ENCODE measurements at places on chromosomes 11 and 22. TPM values are rescaled to one million over a fixed set of nuclear protein-coding genes. Genes with fewer than 3 reads are reported as not detected.

- no peak for DNase-seq
Measured at GRCh38 chr11:74669211-74670160, 61.7 kb downstream of the CHRDL2 start.

DNA sequence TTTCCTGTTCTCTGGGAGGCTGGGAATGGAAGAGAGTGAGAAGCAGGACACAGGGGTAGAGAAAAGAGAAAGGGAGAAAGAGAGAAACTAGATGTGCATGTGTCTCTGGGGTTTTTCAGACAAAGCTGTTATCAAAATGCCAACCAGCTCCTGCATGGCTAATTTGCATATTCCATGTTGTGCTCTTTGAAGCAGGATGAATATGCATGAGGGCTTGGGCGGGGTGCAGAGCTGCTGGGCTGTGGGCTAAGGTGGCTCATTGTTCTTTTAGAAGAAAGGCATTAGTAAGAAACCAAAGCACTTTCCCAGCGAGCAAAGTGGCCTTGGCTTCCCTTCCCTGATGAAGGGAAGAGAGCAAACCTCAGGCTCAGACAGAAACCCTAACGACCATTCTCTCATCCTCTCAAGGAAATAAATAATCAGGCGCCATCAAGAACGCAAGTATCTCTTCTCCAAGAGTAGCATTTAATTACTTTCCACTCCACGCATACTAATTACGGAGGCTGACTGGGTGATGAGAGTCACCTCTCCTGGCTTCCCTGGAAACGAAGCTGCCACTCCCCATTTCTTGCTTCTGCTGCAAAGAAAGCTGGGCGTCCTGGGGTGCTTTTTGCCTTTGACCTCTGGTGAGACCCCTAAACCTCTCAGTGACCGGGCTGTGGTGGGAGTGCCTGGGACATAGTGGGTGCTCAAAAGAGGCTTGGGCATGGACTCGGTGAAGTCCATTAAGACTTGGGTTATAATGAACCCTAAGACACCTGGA lies 54.2 kb downstream of the FEZ1 start:
- DNase-seq: no peak

Gene PAMR1
- total RNA-seq: 3.6 TPM

- peak; percentile 67 for DNase-seq
Measured at GRCh38 chr11:69479591-69480271, 1.7 kb upstream of the LINC01488 start.

Gene KRTAP5-8
- total RNA-seq: not detected

Gene TMEM86A
- 3.9 TPM for total RNA-seq

DNA sequence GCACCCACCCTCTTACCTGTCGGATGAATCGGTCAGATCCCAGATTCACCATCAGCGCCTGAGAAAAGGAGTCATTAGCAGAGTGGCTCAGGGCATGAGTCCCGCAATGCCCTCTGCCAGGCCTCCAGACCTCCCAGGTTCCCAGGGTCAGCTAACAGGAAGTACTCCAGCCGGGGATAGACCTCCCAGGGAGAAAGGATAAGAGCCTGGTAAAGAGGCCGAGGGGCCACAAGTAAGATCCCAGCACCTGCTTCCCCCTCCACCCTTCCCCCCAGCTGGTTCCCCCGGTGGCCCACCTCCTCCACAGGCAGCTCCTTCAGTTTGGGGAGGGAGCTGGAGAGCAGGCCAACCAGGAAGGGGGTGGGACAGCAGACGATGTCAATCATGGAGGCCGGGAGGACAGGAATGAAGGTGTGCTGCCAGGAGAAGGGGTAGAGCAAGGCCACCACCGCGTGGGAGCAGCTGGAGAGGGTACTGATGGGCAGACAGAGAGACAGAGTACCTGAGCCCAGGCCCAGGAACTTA lies 16.4 kb downstream of the RPL27A start:
- DNase-seq: no peak

Gene TRPM5
- total RNA-seq: not detected

DNA sequence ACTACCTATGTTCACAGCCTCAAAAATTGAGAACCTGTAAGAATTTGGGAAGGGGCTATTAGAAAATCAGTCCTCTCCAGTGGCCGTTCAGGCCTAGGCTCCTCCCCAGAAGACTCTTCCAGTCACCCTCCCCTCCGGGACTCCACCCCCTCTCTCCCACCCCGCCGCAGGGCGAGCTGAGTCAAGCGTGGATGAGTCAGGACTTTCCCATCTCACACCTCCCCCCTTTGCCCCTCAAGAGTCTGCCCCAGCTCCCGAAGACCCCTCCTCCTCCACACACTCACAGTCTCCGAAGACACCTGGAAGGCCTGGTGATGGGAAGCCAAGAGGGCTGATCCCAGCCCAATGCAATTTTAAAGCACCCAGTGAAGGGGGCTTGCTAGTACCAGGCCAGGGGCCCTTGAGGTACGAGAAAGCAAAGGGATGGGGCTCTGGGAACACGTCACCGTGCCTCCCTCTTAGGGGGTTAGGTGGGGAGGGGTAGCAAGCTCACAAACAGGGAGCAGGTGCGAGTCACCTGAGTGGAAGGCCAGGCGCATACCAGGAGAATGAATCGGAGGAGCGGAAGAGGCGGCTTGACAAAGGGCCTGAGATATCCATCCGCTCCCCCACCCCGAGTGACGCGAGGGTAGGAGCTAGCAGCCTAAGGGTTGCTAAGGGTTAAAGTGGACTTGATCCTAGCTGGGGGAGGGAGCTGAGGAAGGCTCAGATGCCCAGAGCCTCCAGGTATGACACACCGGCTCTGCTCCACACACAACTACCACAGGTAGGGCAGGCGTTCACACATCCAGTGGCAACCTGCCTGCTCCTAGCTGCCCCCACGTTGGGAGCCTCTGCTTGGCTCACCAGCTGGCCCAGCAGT lies 13.6 kb downstream of the BCL9L start:
- peak; percentile 66 for DNase-seq

- no peak for DNase-seq
Measured at GRCh38 chr11:134170919-134171281, 52.9 kb downstream of the NCAPD3 start.

DNA sequence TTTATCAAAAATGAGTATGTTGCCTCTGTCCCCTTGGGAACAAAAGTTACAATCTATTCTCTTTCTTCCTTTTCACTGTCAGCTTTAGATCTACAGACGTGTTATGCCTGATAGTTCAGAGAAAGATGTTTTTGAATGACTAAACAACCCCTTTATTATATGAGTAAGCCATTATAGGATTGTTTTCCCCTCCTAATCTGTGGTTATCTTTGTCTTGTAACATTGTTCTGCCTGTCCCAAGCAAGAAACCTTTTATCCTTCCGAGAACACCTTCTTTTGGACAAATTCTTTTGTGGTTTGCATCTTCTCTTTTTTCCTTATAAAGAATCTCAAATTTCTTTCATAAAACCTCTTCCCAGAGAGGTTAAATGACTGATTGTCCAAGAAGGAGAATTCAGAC lies 208.4 kb downstream of the DDX10 start:
- DNase-seq: no peak

GRCh38 chr11:69822676-69823494 lies 3.7 kb upstream of the FGF3 start:
- DNase-seq: peak; percentile 29

DNA sequence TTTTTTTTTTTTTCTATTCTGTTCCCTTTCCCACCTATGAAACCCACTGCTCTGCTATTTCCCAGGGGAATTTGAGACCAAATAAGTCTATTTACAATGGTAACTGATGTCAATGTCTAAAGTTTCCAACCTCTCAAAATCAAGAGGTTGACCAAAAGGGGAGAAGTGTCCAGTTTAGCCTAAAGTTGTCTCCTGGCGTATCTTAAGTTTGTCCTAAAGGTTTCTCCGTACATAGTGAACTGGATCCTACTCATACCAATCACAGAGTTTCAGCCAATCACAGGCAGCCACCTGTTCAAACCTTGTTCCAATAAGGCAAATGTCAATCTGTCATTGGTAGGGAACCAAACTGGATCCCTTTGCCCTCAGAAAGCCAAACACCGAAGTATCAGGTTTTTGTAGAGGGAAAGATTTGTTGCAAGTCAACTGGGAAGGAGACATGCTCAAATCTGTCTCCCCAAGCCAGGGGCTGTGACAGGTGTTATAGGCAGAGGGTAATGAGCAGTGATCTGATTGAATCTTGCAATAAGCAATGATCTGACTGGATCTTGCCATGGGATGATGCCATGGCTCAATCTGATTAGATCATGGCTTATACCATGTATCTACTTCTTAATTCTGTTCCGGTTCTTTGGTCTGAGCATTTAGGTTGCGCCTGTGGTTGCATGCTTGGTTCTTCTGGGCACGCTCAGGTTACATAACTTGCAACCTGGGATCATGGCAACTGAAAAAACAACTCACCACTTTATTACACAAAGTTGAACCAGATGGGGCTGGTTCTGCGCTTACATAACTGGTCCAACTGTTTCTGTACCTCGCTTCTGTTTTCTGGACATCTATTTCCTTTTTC lies 1.1 kb upstream of the VPS37C start:
- no peak for DNase-seq

DNA sequence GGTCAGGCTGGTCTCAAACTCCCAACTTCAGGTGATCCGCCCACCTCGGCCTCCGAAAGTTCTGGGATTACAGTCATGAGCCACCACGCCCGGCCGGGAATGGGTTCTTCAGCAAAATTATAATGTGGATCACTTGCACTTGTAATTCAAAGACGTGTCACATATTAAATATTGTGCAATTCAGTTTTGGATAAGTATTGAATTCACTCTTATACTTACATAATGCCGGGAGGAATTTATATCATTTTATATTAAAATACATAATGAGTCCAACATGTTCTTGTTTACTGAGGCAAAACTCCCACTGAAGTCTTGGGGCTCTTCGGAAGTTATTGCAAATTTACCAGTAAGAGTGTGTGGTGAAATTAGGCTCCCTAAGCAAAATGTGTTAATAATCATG lies 635.2 kb upstream of the LUZP2 start:
- DNase-seq: no peak

- DNase-seq: no peak
Measured at GRCh38 chr11:94934846-94935245, 38.5 kb downstream of the CWC15 start.

- DNase-seq: no peak
Measured at GRCh38 chr11:32173977-32174376, 83.1 kb downstream of the RCN1 start.

- no peak for DNase-seq
Measured at GRCh38 chr11:39288011-39288410, 2171.4 kb downstream of the LRRC4C start.

DNA sequence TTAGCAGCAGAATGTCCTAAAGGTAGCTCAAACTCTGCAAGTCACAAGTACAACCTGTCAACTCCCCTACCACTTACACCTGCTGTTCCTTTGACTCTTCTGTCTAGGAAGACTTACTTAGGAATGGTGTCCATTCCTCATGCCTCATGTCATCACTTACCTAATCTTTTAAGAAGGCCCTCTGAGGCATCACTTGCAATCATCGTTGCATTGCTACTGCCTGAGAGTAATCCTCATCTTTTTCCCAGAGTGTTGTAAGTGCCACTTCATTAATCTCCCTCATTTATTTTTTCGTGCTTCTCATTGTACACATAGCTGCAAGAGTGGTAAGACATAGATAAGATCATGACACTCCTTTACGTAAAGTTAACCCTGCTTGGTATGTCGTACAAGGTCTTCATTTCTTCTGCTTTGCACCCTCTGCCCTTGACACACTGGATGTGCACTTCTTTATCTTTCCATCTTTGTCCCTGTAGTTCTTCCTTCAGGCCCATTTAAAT lies 54.6 kb downstream of the SFI1 start:
- DNase-seq: no peak

GRCh38 chr11:64885367-64886286 lies 7.2 kb upstream of the EHD1 start:
- no peak for DNase-seq

Gene OR5P2
- total RNA-seq: not detected

Gene OR6T1
- not detected for total RNA-seq

DNA sequence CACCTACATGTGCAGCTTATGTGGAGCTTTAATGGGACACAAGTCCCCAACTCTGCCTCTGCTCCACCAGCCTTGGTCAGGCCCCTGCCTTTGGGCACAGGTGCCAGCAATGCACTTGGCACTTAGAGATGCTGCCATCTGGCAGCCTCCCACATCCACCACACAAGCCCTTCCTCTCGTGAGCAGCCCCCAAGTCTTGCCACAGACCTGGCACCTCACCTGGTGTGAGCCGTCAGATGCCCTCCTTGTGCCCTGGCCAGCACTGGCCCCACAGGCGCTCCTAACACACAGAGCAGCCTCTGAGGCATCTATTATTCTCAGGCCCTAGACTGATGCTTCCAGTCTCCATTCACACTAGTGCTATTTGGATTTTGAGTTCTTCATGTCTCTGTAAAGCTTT lies 24.5 kb upstream of the SERPIND1 start:
- no peak for DNase-seq

Gene LGR4
- 44.3 TPM for total RNA-seq

GRCh38 chr11:115721296-115721995 lies 217.2 kb upstream of the CADM1 start:
- DNase-seq: no peak

Gene OR51B2
- not detected for total RNA-seq

GRCh38 chr11:114587398-114587953 lies 8.1 kb downstream of the NXPE4 start:
- DNase-seq: no peak

Gene SYT7
- 13.1 TPM for total RNA-seq

Gene DDX25
- total RNA-seq: 0.17 TPM

DNA sequence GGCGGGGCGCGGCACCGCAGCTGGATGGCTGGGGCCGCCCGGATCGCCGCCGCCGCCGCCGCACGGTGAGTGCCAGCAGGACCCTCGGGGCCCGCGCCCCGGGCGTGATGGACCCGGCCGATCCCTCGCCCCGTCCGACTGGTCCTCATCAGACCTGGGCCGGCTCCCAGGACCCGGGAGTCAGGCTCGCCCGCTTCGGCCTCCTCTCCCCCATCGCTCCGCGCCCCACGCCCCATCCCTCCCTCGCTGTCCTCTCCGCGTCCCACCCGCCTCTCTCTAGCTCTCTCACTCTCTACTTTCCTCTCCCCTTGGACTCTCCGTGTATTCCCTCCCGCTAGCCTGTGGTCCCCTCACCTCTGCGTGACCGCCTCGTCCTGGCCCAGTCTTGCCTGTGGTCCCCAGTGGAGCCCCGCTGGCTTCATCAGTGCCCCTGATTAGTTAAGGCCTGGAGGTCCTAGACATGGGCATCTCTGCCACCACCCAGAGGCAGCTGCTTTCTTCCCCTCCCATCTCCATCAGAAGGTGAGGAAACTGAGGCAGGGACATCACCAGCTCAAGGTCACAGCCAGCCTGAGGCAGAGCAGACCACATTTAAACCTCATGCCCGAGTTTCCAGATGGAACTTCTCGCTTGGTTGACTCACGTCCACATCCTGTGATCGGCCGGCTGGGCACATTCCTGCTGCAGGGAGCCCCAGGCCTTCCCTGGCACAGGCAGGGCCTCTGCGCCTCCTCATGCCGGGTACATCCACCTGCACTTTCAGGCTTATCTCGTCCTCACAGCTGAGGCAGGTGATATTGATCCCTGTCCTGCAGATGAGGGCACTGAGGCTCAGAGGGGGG lies 429 bp downstream of the SLC39A13 start:
- DNase-seq: no peak

GRCh38 chr11:118015385-118015841 lies 29.2 kb downstream of the IL10RA start:
- DNase-seq: no peak

Gene NXF1
- 41.2 TPM for total RNA-seq

Gene ARVCF
- 11.7 TPM for total RNA-seq

GRCh38 chr11:43392713-43393112 lies 34.0 kb downstream of the TTC17 start:
- no peak for DNase-seq

Gene TRIM5
- total RNA-seq: 19.2 TPM

All from right lobe of liver (tissue), 6 donors.